Stimulated activated naive CD8-positive, alpha-beta T cell treated with anti-CD3 and anti-CD28 coated beads, Interleukin-15, amount 100 ng/mL, for 72 hours (primary cell): ENCODE measurements at places on chromosomes 6 and 20.
A peak's percentile ranks its signal among the peaks of the same experiment; 100 is the strongest.

GRCh38 chr20:47164140-47164539, 192.4 kb downstream of the ZMYND8 start:
- DNase-seq = no peak

GRCh38 chr6:26270903-26271667, 93.9 kb upstream of the BTN3A2 start:
- DNase-seq = peak; percentile 87

DNA sequence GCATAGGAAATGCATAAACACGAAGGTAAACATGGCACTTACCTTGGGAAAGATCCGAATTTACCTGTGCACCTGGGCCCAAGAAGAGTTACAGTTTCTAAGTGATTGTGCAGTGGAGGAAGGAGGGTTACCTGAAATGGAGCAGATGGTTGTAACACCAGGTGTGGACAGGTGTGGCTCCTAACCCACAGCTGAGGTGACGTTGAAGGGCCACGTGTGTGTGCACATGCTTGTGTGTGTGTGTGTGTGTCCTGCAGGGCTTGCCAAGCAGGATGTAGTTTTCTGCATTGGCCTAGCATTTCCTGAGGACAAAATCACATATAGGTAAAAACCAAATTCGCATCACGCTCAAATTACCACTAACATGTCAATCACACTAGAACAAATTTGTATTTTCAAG, 240.8 kb downstream of the ANKRD60 start:
- DNase-seq = no peak

GRCh38 chr6:36355819-36356218, 19.1 kb upstream of the BNIP5 start:
- DNase-seq = no peak

DNA sequence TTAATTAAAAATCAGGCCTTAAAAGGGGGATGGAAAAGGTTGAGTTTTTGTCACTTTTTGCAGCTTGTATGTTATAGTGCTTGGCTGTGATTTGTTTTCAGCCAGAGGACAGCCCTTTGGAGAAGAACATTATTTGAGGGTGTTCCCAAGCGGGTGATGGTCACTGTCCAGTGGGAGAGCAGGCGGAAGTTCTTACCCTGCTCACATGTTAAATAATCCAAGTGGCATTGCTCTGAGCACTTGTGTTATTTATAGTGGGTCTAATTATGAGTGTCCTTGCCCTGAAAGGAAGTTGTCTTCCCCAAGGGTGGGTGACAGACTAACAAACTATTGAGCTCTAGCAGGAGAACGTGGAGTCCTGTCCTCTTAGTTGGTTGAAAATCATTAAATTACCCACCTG, 49.5 kb downstream of the DOK5 start:
- no peak for DNase-seq

DNA sequence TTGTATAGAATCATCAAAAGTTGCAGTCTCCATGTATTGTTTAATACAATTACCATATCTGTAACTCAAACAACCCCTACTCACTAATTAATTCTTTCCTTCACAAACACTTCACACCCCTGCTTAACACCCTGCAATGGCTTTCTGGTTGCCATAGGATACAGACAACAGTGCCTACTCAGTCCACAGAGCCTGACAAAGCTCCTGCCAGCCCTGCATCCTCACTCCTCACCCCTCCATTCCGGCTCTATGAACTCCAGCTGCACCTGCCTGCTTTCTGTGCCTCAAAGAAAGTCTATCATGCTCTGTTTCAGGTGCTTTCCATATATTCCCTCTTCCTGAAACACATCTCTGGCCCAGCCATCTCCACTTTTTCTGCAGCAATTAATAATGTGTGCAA, 253.4 kb downstream of the HACE1 start:
- no peak for DNase-seq

DNA sequence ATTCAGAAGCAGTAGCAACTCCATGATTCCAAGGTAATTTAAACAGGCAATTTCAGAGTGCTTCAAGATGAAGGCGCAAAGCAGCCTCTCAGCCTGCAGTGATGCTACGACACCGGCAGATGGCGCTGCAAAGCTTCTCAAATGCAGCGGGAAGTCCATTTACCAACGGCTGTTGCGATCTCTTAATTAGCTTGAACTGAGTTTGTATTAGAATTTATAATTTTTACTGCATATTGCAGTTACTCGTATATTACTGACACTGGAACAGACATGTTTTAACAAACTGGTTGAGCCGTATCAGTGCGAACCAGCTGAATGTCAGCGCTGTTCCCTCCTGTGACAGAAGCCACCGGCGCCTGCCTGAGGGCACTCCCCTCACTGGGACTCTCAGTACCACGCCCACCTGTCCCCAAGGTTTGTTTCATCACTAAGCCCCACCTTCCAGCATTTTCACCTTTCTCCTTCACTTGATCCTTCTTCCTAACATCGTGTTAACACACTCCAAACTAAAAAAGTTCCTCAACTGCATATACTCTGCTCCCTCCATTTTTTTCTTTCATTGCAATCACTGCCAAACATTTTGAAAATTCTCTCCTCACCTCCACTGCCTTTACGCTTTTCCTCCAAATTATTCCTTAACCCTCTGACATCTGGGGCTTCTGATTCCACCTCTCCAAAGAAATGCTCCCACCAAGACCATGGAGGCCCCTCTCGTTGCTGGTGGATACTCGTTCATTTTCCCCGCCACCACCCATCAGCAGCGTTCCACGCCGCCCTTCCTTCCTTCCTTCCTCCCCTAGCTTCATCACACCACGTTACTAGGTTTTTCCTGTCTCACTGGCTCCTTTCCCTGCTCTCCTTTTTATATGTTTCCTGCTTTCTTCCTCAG, 14.5 kb downstream of the GNL1 start:
- DNase-seq = peak; percentile 73
